Fibroblast of the aortic adventitia (primary cell): ENCODE measurements at places on chromosomes 1 and 21. TPM values are rescaled to one million over a fixed set of nuclear protein-coding genes. Genes with fewer than 3 reads are reported as not detected.
A peak's percentile ranks its signal among the peaks of the same experiment; 100 is the strongest.

DNA sequence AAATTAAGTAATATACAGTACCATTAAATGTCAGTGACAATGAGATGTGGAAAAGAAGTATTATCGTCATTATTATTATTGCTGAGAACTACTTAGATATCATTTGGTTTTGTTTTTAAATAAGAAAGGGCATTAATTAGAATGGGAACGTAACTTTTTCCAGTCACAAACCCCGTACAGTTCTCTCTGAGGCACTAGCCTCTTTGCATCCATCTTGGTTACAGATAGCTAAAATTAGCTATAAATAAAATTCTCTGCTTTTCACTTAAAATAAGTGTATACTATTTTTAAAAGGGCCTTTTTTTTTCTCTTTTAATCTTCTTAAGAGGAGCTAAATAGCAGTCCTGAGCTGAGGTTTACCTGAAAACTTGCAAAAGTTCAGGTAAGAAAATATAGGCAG is 7.6 kb downstream of the PTGS2 start:
- DNase-seq = no peak

DNA sequence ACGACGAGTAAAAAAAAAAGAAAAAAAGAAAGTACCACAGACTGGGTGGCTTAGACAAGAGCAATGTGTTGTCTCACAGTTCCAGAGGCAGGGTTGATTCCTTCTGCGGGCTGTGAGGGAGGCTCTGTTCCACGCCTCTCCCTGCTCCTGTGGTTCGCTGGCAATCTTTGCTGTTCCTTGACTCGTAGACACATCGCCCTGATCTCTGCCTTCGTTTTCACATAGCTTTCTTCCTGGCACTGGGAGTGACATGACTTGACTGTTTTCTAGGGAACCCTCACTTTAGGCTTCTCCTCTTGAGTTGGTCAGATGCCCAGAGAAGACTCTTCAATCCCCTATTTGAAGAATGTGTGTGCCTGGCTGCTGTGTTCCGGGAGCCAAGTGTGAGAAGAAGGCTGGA is 133.6 kb downstream of the TM2D1 start:
- peak; percentile 56 for DNase-seq

DNA sequence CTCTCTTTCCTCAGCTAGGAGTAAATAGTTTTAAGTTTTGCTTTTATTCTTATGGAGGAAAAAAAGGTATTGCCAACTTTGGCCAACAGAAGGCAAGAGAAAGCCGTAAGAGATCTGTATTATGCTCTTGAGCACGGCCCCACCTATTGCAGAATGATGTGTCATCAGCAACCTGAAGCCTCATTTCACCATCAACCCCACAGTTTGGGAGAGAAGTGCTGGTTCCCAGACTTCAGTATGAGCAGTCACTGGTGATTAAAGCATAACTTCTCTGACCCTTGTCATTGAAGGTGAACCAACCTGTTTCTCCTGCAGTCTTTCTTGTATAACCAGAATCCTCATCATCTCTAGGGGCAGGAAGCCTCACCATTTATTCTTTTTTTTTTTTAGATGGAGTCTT is 100.2 kb downstream of the SIPA1L2 start:
- peak; percentile 10 for DNase-seq

DNA sequence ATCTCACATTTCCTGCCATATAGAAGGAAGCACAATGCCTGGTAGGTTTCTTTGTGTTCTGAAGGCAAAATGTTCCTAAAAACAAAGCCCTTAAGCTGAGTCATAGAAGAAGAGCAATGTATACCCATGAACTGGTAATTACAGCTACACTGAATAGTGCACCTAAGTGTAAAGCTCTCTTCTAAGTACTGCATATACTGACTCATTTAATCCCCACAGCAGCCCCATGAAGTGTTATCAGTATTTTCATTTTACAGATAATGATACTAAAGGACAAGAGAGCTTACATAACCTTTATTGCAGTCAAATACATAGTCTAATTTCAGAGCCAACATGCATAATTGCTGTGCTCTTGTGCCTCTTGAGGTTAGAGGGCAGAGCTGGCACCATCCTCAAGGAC is 239.9 kb downstream of the DPYD start:
- DNase-seq = peak; percentile 6

PRRX1 gene
- 411 and 679 TPM in 2 replicates for total RNA-seq

PROX1 gene
- 0.36 TPM in 1 of 2 replicates, not detected in the other for total RNA-seq

DPT gene
- 2.4 and 8.8 TPM in 2 replicates for total RNA-seq

DNA sequence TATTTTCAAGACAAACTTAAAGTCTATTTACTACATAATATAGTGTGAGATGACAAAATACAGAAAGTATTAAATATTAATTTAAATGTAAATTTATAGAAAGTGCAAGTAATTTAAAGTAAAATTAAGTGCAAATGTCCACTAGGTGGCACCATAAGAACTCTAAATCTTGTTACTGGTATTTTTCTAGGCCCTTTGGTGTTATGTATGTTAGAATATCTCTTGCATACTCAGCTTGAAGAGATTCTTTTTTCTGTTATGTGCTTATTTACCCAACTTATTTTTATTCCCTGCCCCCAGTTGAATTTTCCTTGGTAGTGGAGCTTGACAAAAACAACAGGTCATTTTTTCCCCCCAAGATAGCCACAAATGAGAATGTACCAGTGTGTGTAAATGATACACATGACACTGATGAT is 71.5 kb downstream of the RPS6KC1 start:
- peak; percentile 82 for DNase-seq

GRCh38 chr1:156804572-156805243 is 11.9 kb downstream of the SH2D2A start:
- peak; percentile 65 for DNase-seq

DNA sequence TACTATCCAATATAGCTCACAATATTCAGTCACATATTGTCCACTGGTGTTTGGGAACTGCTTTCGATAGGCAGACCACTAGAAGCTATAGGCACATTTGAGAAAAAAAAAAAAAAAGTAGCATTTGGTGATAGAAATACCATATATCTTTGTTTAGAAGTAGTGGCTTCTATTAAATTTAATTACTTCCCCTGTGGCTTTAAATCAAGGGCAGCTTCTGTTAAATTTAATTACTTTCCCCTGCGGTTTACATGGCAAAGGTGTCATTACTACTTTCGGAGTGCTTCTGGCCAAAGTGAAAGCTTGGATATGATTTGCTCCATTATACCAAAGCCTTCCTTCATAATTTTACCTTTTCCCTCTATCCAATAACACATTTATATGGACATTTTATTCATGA is 229.9 kb downstream of the TTLL7 start:
- no peak for DNase-seq

TMEM82 gene
- not detected in 2 replicates for total RNA-seq

GRCh38 chr1:44808938-44809917 is 905 bp downstream of the BTBD19 start:
- DNase-seq = peak; percentile 70

GRCh38 chr1:22143065-22144033 is at the start of gene WNT4:
Gene WNT4 (minus strand): TSS chr1:22143097. CDS start chr1:22142922, 175 bp downstream.
- DNase-seq = no peak

- no peak for DNase-seq
Measured at GRCh38 chr1:155309423-155310021, 856 bp downstream of the FDPS start.
